ENCODE measurements at places on chromosomes 5 and 9.

DNA sequence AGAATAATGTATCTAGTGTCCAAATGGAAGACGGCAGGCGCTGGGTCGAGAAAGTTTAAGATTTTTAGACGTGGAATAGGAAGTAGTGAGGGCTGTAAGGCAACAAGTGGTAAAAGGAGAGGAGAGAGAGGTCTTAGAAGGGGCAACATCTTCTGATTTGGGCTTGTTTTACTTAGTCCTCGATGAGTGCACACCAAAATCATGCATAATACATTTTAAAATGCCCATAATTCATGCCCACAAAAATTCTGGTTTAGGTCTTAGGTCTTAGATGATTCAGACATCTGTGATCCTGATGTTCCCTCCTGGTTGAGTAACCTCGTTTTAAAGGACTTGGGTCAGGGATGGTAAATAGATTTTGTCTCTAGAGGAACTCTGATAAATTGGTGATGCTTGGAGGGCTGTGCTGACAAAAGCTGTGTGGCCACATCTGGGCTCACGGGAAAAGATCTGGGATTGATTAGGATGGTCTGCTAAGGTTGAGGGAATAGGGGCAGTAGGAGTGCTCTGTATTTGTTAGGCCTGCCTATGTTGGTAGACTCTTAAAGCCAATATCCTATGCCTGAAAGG lies 476.3 kb downstream of the CCDC171 start:
- DNase-seq = no peak

DNA sequence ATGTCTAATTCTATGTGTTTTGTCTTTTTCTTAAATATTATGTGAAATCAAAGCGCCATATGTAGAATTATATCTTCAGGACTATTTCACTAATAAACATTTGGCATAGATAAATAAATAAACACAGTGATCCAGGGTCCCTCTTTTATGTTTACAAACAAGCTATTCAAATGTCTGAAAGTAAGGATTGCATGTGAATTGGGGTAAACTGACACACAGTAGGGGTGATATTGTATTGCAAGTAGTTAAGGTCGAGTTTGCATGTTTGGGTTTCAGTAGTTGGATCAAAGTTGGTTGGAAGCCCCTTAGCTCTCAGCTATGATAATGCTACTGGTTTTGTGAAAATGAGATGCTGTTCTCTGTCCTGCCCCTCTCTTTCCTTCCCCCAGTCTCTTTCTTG lies 11.4 kb downstream of the ISL1 start:
- no peak for DNase-seq

DNA sequence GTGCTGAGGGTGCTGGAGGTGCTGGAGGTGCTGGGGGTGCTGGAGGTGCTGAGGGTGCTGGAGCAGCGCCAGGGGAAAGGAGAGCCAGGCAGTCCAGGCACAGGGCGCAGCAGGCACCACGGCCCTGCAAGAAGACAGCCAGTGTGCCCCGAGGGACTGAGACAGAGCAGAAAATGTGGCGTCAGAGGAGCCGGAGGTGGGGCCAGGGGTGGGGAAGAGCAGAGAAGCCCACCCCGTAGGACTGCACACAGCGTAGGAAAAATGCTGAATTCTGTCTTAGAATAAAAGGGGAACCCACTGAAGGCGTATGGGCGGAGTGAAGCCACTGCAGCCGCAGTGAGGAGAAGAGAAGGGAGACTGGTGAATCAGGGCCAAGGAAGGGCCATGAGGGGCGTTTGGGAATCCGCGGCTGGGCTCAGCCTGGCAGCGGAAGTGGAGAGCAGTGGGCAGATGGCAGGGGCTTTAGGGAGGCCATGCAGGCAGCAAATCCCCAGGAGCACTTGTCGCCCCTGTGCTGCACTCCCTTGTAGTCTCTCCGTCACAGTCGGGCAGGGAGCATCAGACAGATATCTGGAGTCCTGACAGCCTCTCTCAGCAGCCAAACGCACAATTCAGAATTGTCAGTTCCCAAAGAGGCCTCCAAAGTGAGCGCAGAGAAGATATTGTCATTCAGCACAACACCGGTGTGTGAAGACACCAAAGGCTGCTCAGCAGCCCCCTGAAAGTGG lies 35.9 kb upstream of the LECT2 start:
- DNase-seq = no peak

DNA sequence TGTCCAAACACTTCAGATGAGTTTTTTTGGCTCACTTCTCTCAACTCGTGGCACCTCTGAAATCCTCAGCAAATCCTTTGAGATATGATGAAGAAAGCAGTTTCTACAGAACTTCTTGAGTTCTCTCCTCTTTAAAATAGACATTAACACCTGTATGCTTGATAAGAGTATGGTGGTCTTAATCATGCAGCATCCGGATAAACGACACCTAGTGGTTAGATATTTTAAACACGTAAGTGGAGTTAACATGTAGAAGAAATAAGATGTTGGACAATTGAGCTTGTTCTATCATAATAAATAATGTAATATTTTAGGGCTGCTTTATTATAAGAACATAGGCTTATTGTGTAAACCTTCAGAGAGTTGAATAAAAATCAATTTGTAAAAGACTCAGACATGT lies 324.8 kb downstream of the CYLC2 start:
- DNase-seq = no peak

- DNase-seq = peak; percentile 38
Measured at GRCh38 chr9:106864373-106865143, 1.6 kb downstream of the ZNF462 start.

GRCh38 chr5:134550271-134551214 lies 25.1 kb downstream of the JADE2 start:
- no peak for DNase-seq

DNA sequence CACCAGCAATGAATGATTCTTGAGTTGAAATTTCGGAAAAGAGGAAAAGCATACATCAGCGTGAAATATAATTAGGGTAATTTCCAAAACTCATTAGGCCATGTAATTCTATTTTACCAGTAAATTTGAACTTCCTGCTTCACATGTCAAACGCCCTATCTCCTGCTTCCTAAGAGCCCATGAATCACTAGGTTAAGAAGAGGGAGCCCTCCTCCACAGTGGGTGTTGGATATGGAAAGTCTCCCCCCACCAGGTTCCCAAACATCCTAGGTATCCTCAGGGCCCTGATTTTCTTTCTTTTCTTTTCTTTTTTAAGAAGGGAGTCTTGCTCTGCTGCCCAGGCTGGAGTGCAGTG lies 115.2 kb downstream of the SUSD1 start:
- no peak for DNase-seq

DNA sequence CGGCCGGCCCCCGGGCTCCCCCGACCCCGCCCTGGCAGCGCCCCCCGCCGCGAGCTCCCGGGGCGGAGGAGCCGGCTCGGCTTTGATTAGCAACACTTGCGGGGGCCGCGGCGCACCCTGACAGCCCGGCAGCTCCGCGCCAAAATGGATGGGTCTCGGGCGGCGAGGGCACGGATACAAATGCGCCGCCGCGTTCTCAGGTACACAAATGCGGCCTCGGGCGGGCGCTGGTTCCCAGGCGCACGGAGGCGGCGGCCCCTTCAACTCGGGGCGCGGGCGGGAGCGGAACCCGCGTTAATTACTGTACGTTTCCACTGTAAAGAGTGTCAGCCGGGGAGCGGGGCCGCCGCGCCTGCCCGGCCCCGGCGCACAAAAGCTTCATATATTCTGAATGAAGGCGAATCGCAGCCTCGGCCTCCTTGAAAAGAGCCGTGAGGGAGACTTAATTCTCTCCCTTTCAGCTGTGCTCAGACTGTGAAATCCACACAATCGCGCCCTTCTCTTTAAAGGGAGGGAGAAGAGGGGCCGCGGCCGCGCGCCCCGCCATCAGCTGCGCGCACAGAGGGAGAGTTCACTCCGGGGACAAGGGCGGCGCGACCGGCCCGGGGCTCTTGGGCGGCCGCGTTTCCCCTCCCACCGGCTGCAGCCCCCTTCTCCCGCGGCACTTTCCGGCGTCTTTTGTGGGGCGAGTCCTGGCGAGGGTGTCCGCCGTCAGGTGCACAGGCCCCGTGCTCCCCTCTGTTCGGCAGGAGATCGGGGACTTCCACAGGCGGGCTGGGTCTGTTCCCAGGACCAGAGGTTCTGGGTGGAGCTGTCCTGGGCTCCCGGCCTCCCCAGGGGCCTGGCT lies 27.0 kb downstream of the MSX2 start:
- no peak for DNase-seq
